ENCODE measurements at places on chromosomes 2 and 18. TPM values are rescaled to one million over a fixed set of nuclear protein-coding genes. Genes with fewer than 3 reads are reported as not detected.
A peak's percentile ranks its signal among the peaks of the same experiment; 100 is the strongest.

KCNG2 gene
- 0.32 TPM for total RNA-seq

ABHD1 gene
- total RNA-seq, result 1.1 TPM

LIMS1 gene
- 121 TPM for total RNA-seq

SH2D6 gene
- total RNA-seq, result not detected

SP140L gene
- total RNA-seq, result 4.0 TPM

GREB1 gene
- total RNA-seq, result 2.9 TPM

CFAP53 gene
- 0.48 TPM for total RNA-seq

FZD7 gene
- 34.7 TPM for total RNA-seq

CKAP2L gene
- 0.30 TPM for total RNA-seq

SCN2A gene
- 0.13 TPM for total RNA-seq

TTR gene
- total RNA-seq, result not detected

HOXD12 gene
- total RNA-seq, result not detected

GALNT3 gene
- total RNA-seq, result 0.27 TPM

TCF7L1 gene
- 6.0 TPM for total RNA-seq

CDK15 gene
- total RNA-seq, result 0.22 TPM

- no peak for DNase-seq
Measured at GRCh38 chr2:104429639-104430358, 424.1 kb upstream of the POU3F3 start.

DNA sequence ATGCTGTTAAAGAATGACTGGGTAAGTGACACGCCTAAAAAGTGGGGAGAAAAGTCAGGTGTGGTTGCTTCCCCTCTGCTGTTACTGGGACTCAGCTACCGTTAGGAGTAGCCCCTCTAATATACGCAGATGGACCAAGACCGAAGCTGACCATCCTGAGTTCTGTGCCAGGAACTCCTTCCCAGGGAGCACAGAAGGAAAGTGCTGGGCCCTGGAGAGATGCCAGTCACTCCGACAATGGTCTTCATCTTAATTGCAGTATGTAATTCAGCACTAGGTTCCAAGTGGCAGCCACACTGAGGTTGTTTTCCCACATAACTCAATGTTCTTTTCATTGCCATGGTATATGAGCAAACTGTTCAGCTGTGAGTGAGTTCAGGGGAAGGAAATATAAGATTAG lies 19.6 kb upstream of the TMEM200C start:
- DNase-seq, result no peak

DNA sequence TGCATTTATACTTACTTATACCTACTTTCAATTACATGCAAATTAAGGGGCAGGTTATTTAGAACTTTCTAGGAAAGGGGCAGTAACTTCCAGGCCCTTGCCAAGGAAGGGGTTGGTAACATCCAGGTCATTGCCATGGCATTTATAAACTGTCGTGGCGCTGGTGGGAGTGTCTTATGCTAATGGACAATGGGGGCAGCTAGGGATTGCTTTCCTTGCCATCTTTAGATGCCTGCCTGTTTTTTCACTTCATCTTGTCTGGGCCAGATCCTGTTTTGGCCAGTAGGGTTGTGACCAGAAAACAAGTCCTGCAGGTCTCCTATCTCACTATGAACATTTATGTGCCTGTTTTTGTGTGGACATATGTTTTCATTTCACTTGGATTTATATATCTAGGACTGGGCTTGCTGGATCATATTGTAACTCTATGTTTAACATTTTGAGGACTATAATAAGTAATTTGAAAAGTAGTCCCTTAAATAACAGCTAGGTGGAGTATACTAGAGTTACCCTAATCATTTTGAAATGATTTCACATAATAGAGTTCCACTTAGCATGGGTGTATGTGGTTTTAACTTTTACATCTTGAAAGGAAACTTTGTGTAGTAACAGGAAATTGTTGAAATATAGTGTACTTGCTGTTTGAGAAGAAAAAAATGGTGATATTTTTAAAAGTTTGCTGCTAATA lies 56.1 kb downstream of the LCLAT1 start:
- DNase-seq, result no peak

DNA sequence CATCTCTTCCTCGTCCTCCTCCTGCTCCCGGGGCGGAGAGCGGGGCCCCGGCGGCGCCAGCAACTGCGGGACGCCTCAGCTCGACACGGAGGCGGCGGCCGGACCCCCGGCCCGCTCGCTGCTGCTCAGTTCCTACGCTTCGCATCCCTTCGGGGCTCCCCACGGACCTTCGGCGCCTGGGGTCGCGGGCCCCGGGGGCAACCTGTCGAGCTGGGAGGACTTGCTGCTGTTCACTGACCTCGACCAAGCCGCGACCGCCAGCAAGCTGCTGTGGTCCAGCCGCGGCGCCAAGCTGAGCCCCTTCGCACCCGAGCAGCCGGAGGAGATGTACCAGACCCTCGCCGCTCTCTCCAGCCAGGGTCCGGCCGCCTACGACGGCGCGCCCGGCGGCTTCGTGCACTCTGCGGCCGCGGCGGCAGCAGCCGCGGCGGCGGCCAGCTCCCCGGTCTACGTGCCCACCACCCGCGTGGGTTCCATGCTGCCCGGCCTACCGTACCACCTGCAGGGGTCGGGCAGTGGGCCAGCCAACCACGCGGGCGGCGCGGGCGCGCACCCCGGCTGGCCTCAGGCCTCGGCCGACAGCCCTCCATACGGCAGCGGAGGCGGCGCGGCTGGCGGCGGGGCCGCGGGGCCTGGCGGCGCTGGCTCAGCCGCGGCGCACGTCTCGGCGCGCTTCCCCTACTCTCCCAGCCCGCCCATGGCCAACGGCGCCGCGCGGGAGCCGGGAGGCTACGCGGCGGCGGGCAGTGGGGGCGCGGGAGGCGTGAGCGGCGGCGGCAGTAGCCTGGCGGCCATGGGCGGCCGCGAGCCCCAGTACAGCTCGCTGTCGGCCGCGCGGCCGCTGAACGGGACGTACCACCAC lies 2.1 kb downstream of the GATA6 start:
- DNase-seq, result no peak

- no peak for DNase-seq
Measured at GRCh38 chr2:28594000-28594331, 98.1 kb downstream of the PLB1 start.

GRCh38 chr18:80184243-80184772 lies 63.0 kb downstream of the PARD6G start:
- peak; percentile 63 for DNase-seq

GRCh38 chr2:121282800-121283385 lies 2.1 kb downstream of the TFCP2L1 start:
- DNase-seq, result no peak

- DNase-seq, result no peak
Measured at GRCh38 chr18:12990641-12990966, 558 bp upstream of the CEP192 start.

GRCh38 chr2:20027260-20027677 lies 14.8 kb upstream of the MATN3 start:
- DNase-seq, result no peak

GRCh38 chr2:190877436-190877835 lies 3.2 kb upstream of the GLS start:
- DNase-seq, result no peak

GRCh38 chr2:118269408-118270051 lies 181.3 kb downstream of the INSIG2 start:
- DNase-seq, result no peak

DNA sequence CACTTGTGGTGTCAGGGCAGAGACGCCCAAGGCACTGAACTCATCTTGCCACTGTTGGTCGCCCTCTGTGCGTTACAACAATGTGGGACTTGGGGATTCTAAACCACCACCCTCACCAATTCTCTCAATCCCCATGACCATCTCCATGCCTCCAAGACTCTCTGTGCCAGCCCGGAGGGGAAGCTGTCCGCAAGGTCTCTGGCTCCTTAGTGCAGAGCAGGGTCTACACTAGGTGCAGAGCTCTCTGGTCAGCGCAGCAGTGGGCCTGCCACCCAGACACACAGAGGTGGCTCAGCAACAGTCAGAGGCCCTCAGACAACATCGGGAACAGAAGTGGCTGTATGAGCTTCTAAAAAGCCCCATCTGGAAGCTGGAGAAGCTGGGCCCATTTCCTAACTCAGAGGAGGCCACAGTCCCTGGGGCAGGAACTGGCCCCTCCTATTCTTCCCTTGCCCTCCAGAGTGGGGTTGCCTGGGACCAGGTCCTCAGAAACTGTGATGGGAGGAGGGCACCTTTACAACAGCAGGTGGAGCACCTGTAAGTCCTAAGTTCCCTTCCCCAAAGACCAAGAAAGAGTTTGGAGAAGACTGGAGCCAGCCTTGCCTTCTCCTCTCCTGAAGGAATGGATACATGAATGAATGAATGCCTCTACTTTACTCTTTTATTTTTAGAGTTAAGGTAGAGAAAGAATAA lies 37.7 kb downstream of the SERTAD2 start:
- no peak for DNase-seq

DNA sequence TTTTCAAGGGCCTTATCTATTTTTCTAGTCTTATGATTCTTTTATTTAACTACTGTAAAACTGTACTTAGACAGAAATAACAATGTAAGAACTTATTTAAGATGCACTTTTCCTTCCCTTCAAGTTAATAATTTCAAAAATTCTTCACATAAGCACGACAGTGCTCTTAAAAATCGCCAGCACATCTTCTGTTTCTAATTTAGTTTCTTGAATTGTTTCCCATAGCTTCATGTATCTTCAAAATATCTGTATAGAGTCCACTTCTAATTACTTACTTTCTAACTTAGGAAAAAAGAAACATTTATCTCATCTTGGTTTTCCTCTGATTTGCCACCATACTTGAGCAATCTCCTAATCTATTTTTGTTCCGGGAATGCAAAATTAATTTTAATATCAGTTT lies 196.1 kb downstream of the BABAM2 start:
- DNase-seq, result no peak

GRCh38 chr2:147846412-147847081 lies 1.7 kb downstream of the ACVR2A start:
- DNase-seq, result no peak

GRCh38 chr2:53098696-53099078 lies 668.9 kb upstream of the CHAC2 start:
- DNase-seq, result no peak

DNA sequence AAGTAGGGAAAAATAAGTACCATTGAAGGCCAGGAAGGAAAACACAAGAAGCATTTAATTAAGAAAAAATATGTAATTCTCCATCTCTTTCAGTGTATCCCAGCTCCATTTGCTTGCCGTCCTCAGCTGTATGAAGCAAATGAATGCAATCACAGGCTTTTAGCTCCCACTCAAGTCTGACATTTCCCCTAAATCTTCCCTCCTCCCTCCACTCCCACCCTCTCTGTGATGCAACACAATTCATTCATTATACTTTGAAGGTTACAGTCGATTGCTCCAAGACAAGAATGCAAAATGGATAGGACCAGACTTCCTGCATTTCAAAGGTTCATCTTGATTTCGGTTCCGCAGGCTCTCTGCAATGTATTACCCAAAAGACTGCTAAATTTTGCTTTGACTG lies 172.7 kb upstream of the SERPINE2 start:
- no peak for DNase-seq

DNA sequence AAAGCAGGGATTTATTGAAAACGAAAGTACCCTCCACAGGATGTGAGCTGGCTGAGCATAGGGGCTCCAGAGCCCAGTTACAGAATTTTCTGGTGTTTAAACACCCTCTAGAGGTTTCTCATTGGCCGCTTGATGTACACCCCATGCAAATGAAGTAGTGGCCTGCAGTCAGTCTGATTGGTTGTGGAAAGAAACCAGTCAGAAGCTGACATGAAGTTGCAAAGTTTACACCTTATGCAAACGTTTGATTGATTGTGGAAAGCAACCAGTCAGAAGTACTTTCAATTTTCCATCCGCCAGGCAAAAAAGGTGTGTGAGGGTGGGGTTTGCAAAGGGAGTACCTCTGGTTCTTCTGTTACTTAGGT lies 62.3 kb downstream of the VWA3B start:
- DNase-seq, result peak; percentile 63

DNA sequence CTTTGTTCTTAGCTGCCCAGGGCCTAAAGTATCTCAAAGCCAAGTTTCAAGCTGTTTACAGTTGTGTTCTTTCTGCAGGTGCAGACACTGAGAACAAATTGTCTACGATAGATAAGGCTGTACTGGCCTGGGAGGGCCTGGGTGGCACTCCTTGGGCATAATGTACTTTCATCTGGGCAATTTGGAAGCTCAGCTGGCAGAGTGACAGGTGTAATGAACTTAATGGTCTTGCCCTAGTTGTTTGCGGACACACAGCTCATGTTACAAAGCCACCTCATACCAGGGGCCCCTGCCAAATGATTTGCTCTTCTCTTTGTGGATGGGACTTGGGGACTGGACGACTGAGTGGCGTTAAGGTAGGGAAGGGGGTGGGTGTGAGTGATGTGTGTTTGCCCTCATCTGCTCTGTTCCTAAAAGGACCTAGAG lies 4.3 kb downstream of the LDLRAD4 start:
- no peak for DNase-seq

DNA sequence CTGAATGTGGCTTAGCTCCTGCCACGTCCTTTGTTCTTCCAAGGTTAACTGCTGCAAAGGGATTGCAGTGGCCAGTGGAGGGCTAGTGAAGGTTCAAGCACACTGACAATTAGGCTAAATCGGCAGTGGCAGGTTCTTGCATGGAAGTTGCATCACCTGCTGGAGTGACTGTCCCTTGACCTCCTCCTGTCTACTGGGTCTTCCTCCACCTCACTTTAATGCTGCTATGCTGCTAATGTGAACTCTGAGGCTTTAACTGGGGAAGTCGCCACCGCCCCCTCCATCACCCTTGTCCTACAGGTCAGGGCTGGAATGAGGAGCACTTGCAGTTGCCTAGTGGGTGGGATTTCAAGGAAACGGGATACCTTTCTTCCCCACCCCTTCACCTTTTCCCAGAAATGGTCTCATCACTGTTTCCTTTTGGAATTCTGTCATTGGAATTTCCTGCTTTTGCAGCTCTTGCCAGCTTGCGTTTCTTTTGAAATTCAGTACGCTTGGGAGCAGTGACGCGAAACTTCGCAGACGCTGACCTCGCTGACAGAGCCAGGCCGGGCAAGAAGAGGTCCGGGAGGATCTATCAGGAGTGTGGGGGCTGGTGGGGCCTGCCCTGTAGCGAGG lies 150.3 kb downstream of the SH3RF3 start:
- DNase-seq, result no peak

DNA sequence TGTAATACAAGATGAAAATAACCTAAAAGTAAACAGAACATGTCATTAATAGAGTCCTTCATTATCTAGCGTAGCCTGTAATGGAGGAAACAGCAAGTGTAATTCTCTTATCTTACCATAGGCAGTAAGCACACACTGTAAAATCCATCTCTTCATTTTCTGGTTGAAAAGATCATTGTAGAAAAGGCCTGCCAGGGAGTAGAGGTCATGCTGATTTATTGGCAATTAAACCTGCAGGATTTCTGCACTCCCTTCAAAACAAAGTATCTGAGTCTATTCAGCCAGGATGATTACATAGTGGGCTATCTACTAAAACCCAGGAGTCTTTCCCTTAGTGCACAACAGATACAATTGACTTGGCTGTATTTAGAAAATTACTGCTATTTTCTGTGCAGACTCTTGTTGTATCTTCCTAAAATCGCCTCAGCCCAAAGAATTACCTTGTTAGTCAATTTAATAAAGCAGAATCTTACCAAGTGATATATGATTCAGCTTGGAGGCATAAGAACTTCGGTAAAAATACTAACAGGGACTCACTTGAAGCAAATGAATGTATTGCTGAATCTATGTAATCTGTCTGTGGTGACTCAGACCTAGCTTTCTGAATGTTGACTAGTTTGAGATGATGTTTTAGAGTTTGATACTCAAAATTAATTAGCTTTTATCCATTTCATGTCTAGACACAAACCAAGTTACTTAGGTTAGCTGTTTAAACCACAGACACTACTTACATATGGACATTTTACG lies 250.4 kb upstream of the STON1 start:
- DNase-seq, result no peak
